ENCODE measurements at places on chromosomes 5 and 9.

- DNase-seq: peak; percentile 90
Measured at GRCh38 chr5:141040093-141040770, 10.9 kb upstream of the PCDHB1 start.

DNA sequence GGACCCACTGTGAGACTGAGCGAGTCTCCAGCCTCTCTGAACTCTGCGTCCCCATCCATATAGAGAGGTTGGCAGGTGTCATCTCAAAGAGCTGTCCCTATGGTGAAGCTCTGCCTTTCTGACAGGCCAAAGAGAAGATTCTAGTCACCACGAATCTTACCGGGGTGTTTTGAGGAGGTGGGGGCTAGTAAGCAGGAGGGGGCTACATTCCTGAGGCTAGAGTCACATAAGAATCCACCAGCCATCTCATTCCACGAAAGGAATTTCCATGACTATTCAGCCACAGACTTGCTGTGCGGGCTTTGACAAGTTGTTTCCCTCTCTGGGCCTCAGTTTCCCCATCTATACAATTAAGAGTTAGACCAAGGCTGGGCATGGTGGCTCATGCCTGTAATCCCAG, 16.3 kb downstream of the PDGFRB start:
- DNase-seq: no peak

- DNase-seq: no peak
Measured at GRCh38 chr9:79719021-79719420, 147.3 kb downstream of the TLE4 start.

DNA sequence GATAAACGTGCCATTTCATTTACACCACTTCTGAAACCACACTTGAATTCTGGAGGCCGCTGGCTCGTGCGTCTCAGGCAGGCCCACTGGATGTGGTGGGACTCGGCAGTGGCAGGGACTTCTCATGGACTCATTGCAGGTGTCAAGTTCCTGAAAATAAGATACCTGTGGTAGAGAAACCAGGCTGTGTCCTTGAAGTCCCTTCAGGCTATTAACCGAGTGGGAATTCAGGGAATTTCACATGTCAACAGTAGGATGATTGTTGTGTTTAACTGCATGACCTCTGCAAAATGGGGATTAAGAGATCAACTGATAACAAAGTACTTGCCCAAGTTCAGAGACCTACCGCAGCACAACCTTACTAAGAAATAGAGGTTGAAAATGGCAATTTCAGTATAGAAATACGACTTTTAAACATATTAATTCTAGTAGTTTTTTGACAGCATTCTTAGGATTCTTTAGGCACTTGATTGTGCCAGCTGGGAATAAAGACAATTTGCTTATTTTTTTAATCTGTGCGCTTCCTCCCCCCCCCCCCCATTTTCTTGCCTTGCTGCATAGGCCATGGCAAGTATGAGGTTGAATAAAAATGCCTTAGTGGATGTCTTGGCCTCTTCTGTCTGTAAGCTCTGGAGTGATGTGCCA, 26.8 kb downstream of the TRIP13 start:
- no peak for DNase-seq

- no peak for DNase-seq
Measured at GRCh38 chr9:38084556-38084880, 15.5 kb upstream of the SHB start.

GRCh38 chr9:35552837-35553236, 52.2 kb upstream of the TESK1 start:
- DNase-seq: no peak

DNA sequence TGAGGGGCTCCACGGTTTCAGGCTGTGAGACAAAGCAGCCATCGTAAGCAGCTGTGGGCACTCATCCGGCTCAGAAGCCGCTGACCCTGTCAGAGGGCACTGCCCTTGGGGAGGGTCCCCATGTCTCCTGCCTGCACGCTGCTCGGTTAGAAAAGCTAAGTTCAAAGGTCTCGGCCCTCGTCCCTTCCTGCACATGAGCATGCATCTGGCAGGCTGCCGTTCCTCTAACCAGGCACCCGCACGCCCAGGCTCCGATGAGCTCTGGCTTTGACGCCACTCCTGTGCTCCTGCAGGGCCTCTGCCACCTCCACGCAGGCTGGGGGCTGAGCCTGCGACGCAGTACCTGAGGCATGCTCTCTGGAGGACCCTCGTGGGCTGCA, 51.3 kb downstream of the NKD2 start:
- DNase-seq: no peak

DNA sequence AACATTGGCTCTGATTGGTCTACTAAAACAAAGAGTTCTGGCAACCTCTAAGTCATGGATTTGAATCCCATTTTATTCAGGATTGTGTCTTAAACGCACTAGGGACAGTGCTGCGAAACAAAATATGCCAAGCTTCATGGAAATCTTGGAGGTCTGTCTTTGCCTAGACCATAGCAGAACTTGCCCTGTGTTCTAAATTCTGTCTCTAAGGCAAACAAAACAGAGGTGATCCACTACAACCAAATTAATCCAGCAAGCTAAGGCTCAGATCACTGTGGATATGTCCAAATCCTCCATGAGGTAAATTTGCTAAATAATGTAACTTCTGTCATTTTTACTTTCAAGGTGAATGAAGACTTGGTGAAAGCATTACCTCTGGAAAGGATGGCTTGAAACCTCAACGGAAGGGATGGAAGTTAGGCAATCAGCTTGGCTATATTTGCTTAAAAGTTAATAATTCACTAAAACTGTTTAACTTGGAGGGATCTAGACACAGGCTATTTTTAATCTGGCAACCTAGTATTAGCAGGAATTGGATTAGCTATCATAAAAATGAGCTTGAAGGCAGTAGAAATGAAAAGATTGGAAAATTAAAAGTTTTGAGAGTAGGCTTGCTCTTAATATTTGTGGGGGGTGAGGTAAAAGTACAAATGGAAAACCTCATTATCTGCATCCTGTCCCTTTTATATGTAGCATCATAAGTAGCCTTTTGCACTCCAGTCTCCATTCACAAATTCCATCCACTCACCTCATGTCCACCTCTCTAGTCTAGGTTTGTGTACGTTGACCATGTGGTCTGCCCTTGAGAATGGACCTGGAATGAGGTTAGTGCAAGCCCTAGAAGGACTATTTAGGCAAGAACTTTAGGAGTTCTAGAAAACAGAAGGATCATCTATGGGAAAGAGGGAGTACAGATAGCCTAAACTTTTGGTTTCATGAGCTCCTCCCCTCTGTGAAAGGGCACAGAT, 176.2 kb downstream of the SMC2 start:
- DNase-seq: no peak

DNA sequence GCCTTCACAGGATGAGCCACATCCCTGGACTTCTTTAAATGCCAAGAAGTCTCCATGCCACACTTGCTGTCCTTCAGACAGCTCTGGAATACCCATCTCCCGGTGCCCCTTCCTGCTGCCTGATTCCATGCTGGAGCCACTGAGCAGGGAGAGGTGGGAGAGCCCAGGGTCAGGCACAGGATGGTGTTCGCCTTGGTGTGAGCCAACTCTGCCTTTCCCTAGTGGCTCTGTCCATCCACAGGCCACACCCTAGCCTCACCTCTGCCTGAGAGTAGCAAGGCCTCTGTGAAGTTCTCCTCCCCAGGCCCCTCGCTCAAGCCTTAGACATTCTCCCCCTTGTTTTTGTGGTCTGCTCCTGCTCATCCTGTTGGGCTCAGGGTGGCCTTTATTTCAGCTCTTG, 54.2 kb upstream of the ANGPTL2 start:
- no peak for DNase-seq

DNA sequence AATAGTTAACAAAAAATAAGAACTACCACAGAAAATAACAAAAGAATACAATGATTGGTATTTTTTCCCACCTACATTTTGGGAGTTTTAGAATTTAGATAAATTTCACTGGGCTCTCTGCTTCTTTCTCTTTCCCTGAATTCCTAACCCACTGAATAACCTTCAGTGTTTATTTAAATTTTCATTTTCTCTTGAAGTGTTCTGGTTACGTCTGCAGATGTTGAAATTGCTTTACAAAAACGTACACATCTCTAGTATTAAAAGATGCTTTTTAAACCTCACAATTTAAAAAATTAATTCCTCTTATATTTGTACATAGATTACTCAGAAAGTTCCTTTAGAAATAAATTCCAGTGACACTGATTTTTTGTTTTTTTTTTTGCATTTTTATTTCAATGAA, 158.7 kb upstream of the TUT7 start:
- no peak for DNase-seq

- DNase-seq: no peak
Measured at GRCh38 chr5:177959315-177959714, 36.7 kb downstream of the PROP1 start.

DNA sequence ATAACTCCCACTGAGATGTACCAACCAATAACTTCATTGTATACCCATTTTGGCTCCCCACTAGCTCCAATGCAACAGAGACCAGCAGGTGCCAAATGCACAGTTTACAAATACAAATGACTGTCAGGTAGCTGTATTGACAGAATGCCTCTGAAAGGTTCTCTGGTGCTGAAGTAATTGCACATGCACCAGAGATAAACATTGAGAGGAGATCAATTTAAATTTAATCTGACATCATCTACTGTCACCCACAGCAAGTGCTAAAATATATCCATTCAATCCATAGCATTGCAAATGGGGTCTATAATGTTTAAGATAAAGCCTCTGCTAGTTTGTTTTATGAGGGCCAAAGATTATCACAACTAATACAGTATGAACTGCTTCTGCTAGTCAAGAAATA, 80.2 kb downstream of the STX17 start:
- DNase-seq: no peak

DNA sequence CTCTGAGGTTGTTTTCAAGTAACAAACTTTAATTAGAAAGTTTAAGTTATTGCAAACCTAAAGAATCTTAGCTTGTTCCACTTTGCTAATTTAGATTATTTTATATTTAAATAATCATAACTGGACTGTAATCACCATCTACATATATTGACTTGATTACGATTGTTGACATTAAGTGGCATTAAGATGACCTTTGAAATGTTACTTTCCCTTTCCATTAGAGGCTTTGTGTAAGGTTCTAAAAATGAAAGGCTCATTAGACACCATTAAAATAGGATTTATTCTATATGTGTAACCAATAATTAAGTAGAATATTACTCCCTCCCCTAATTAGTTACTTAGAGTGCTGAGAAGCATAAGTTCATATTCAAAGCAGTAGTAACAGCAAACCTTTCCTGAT, 358.1 kb downstream of the GLIS3 start:
- no peak for DNase-seq

DNA sequence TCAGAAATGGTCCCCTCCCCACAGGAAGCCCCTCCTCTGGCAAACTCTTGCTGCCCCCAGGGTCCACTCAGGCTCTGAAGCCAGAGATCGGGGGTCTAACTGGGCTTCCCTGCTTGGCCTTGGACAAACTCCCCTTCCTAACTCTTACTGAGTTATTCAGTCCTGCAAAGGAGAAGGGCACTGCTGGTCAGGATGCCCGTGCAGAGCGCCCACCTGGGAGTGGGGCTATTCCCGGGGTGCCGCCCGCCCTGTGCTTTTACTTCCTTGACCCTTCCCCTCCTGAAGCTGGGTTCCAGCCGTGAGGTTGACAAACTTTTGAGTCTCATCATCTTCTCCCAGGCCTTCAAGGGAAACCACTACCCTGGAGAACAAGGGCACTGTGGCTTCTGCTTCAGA, 4.9 kb downstream of the TBC1D9B start:
- no peak for DNase-seq

DNA sequence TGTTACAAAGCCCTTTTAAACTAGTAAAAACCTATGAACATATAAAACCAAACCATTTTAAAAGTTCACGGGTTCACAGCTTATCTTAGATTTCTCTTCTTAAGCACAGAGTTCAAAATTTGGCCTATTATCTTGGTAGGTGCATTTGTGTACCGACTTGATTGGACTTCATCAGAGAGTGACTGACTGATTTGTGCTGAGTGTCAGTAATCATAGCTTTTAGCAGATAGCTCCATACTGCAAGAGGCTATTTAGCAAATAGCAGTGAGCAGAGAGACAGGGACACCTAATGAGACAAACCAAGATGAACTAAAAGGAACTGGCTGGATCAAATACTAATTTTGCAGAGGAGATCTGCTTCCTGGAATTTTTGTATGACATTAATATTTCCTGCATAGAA, 274.5 kb downstream of the PRR16 start:
- DNase-seq: no peak

- DNase-seq: no peak
Measured at GRCh38 chr5:149421834-149422233, 42.7 kb upstream of the IL17B start.
